Caco-2 (cell line): ENCODE measurements at places on chromosomes 12 and 14. TPM values are rescaled to one million over a fixed set of nuclear protein-coding genes. Genes with fewer than 3 reads are reported as not detected.

HOXC10 gene
- total RNA-seq: 4.0 and 4.5 TPM in 2 replicates

DNA sequence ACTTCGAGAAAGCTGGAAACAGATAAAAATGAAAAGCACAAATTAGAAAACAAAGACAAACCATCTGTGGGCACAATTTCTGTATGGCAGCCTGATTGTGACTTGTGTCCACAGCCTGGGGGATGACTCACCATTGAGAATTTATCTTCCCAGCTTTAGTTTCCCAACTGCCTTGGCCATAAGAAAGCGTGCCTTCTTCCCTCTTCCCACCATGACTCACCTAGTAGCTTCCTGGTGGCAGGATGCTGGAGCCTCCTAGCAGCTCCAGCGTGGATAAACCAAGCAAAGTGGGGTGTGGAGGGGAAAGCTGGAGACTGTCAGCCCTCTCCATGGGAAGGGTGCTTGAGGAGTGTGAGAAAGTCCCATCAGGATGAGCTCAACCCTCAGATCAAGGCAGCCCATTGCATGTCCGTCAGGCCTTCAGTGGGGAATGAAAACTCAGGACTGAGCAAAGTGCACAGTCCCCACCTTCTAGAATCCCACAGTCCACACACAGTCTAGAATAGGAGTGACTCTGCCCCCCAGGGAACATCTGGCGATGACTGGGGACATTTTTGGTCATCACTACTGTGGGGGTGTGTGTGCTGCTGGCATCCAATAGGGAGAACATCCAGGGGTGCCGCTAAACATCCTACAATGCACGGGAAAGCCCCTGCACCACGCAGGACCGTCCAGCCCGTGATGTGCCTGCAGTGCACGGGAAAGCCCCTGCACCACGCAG lies 22.4 kb upstream of the SERPINA6 start:
- H3K4me3 ChIP-seq: no peak overlapping the region
- no peak for DNase-seq
- H3K4me1 ChIP-seq: peaks cover 16% of the 10 kb centered on the region
- no peak overlapping the region for H3K27ac ChIP-seq

CTDSP2 gene
- 103 and 117 TPM in 2 replicates for total RNA-seq

DNA sequence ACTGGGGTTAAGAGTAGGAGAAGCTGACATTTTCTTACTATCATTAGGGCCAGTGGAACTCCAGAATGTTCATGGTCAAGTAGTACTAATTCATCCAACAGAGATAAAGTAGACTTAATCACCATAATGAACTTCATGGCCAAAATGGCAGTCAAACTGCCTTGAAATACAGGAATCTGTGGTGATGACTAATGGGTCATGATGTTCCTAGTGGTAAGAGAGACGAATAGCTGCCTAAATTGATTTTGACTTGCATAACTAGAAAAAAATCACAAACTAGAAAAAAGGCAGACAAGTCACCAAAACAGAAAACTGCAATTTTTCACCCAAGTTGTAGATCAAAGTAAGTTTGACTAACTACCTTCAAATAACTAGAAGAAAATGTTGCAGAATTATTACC lies 138.5 kb downstream of the MGAT4C start:
- no peak overlapping the region for H3K4me3 ChIP-seq
- H3K4me1 ChIP-seq: no peaks in the 10 kb centered on the region
- no peak overlapping the region for H3K27ac ChIP-seq
- H3K27me3 ChIP-seq: no peaks in the 10 kb centered on the region

GRCh38 chr14:92647797-92648279 lies 100.6 kb downstream of the LGMN start:
- peaks cover 11% of the 10 kb centered on the region; the same call in 1 of the 2 replicates for H3K4me1 ChIP-seq
- H3K4me3 ChIP-seq: no peak overlapping the region
- no peaks in the 10 kb centered on the region; the same call in 1 of the 2 replicates for H3K36me3 ChIP-seq
- no peak for DNase-seq
- H3K27ac ChIP-seq: no peak overlapping the region

DNA sequence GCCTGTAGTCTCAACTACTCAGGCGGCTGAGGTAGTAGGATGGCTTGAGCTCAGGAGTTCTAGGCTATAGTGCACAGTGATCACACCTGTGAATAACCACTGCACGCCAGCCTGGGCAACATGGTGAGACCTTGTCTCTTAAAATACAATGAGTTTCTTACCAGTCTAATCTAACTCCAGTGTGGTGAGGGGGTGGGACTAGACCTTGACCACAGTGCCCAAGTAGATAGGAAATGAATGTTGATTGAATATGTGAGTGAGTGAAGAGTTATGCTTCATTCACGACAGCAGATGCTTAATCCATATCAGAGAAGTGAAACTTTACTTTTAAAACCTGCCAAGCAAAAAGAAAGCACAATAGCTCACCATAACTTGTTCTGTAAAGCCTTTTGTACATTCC lies 11.2 kb upstream of the AK7 start:
- H3K27me3 ChIP-seq: no peaks in the 10 kb centered on the region
- H3K36me3 ChIP-seq: peaks cover 1% of the 10 kb centered on the region; the same call in 1 of the 2 replicates
- no peaks in the 10 kb centered on the region for H3K4me1 ChIP-seq
- no peak for DNase-seq
- H3K27ac ChIP-seq: no peak overlapping the region
- H3K4me3 ChIP-seq: no peak overlapping the region

GRCh38 chr12:57591782-57592325 lies 862 bp downstream of the PIP4K2C start:
- H3K36me3 ChIP-seq: no peaks in the 10 kb centered on the region; the same call in 1 of the 2 replicates
- H3K4me1 ChIP-seq: peaks cover 17% of the 10 kb centered on the region
- H3K27ac ChIP-seq: peak overlapping the region; percentile 88
- peak overlapping the region; percentile 80 for H3K4me3 ChIP-seq
- no peaks in the 10 kb centered on the region for H3K27me3 ChIP-seq

DNA sequence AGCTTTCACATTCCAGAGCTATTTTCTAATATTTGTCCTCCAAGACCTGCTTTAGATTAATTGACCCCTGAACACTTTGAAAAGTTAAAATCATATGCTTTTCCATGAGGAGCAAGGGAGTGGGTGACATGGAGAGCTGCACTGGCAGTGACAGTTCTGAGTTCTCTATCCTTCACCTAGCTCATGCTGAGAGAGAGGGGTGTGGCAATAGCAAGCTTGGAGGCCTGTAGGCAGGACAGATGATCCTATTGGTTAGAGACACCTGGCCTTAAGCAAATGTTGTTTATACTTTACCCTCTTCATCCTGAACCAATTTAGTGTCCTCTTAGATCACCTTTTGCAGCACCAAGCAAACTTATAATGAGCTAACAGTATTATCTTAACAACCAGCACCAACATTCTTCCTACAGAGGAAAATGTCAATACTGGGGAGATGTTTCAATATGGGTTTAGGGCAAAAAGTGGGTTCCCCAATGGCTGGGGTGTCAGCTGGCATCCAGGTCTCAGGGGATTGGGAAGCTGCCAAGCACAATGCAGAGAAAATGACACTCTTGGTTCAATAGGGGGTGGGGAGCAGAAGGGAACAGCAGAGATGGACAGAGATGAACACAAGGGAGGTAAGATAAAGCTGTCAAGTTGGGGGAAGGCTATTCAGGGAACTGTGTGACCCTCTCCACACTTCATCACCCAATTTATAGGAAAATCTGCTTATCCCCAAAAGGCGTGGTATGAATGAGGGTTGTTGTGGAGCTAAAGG lies 37.0 kb upstream of the PPM1H start:
- H3K36me3 ChIP-seq: no peaks in the 10 kb centered on the region
- peaks cover 27% of the 10 kb centered on the region for H3K4me1 ChIP-seq

NDUFB1 gene
- 105 and 115 TPM in 2 replicates for total RNA-seq
